Stimulated activated CD4-positive, alpha-beta T cell treated with anti-CD3 and anti-CD28 coated beads, Interleukin-2, amount 100 ng/mL, for 24 hours (primary cell): ENCODE measurements at places on chromosomes 1 and 21.

- no peak for DNase-seq
Measured at GRCh38 chr1:10795276-10796021, 997 bp downstream of the CASZ1 start.

- DNase-seq: no peak
Measured at GRCh38 chr1:67821263-67821662, 12.0 kb downstream of the GNG12 start.

GRCh38 chr1:40625076-40625475, 40.4 kb downstream of the RIMS3 start:
- no peak for DNase-seq

DNA sequence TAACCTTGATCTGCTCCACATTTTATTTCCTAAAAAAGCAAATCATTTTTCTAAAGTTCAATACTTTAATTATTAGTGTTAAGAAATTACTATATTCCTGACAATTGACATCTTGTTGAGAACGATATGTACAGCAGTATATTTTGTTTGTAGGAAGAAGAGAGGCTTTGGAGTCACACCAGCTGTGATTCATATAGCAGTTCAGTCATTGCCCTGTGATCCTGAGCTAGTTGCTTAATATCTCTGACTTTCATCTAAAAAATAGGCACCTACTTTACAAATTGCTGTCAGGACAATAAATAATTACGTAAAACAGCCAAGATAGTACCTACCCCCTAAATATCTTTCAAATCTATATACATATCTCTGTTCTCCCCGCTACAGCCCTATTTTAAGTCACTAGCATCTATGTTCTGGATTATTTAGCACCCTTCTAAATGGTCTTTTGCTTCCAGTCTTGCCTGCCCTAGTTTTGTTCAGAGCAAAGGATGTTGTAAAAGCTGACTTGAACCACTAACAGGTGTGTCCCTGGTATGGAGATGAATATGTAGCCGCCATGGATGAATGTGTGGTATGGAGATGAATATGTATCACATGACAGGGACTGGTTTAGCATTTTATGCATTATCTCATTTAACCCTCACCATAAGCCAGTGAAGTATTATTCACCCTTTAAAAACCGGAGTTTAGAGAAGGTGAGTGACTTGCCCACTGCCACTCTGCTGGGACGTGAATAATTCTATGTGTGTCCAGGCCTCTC, 42.2 kb downstream of the RNF220 start:
- no peak for DNase-seq
